ENCODE measurements at places on chromosomes 5 and 9.
A peak's percentile ranks its signal among the peaks of the same experiment; 100 is the strongest.

DNA sequence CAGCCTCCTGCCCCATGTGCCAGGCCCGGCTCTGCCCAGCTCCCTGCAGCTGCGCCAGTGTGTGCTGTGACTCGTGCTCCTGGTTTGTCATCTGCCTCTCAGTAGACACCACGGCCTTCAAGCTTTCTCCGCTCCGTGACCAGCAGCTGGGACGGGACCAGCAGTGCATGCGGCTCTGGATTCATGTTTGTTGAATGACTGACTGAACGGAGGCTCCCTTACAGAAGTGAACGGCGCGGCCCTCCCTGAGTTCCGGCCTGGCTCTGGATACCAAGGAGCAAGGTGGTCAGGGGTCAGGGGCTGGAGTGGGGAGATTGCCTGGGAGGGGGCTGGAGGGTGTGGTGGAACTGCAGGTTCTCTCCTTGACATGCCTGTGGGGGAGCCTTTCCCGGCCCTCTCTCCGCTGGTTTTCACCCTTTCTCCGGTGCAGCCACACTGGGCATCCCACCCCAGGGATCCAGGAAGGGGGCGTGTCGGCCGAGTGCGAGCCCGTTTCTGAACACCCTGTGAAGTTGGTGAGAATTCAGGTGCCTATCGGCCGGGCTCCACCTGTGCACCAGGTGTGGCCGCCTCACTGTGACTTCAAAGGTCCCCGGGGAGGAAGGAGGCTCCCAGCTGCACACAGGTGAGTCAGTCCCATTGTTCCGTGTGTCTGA is 11.1 kb upstream of the CEP72 start:
- DNase-seq, result no peak

DNA sequence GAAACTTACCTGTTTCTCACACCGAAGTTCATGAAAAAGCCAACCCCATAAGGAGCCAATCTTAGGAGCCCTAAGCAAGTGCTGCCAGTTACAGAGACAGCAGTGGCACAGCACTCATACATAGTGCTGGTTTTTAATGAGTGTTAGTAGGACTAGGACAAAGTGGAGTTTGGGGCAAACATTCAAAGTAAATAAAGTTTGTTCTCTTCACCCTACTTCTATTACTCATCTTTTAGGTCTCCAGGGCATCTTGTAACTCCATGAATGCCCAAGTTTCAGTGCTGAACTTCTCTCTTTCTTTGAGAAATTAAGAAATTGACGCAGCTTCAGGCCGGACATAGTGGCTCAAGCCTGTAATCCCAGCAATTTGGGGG is 584.7 kb downstream of the EBF1 start:
- no peak for DNase-seq

DNA sequence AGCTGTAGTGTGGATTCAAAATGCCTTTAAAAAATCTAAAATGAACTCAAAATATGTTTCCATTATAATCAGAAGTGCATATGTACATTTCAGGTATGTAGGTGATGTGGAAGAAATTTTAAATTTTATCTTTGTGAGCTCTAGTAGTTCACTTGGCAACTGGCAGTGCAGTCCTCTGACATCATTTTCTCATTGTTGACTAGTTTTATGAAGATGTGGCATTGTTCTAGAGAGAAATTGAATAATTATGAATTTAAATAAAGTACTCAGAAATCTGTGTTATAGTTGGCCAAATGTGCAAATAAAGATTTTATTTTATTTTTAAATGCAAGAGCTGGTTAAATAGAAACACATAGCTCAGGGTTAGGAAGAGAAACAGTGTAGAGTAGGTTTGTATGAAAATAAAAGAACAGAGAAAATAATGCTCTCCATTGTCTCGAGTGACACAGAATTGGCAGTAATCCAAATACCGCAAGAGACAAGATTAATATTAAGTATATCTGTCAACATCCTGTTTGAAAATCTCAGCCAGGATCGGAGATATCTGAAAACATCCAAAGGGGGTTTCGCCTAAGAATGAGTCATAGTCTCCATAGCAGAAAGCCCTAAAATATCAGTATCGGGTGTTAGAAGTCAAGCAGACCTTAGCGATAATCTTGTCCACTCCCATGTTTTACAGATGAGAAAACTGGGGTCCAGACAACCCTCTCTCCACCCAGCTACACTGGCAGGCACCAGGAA is 189.4 kb downstream of the CCDC192 start:
- no peak for DNase-seq

DNA sequence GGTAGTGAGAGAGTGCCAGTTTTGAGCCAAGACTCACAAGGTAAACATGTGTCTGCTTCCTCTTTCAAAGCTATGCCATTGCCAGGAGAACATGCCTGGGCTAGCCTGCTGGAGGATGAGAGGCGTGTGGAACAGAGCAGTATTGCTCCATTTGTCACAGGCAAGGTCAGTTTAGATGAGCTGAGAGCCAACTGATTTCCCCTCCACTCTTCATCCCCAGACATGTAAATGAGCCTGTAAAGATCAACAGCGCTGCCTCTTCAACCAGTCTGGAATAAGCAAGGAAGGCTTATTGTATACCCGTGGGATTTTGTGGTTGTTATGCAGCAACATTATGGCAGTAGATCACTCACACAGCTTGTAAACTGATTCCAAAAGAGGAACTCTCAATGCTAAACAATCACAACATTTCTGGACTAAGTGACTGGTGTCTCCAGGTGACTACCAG is 8.2 kb upstream of the GDNF start:
- DNase-seq, result no peak

GRCh38 chr5:58503390-58504046 is 12.3 kb downstream of the GAPT start:
- DNase-seq, result no peak

DNA sequence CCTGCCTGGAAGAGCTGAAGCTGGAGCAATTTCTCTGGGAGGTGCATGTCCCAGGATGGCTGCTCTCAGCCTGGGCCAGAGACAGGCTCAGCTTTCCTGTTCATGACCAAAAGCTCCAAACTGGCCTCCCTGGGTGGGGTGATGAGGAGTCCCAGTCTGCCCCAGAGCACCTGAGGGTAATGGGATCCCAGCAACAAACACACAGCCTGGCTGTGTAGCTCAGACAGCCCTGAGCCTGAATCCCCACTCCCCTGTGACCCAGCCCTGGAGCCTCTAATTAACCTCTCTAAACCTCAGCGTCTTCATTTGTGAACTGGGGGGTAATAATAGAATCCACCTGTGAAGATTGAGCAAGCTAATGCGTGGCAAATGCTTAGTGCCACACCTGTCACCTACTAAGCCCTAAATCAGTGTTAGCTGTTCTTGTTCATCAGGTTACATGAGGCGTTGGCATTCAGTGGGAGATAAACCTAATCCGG is 67.5 kb downstream of the HSPA4 start:
- DNase-seq, result peak; percentile 31

GRCh38 chr9:75101004-75101588 is 12.8 kb downstream of the OSTF1 start:
- no peak for DNase-seq

- no peak for DNase-seq
Observed at GRCh38 chr9:100240512-100240911, 112.2 kb downstream of the TEX10 start.

DNA sequence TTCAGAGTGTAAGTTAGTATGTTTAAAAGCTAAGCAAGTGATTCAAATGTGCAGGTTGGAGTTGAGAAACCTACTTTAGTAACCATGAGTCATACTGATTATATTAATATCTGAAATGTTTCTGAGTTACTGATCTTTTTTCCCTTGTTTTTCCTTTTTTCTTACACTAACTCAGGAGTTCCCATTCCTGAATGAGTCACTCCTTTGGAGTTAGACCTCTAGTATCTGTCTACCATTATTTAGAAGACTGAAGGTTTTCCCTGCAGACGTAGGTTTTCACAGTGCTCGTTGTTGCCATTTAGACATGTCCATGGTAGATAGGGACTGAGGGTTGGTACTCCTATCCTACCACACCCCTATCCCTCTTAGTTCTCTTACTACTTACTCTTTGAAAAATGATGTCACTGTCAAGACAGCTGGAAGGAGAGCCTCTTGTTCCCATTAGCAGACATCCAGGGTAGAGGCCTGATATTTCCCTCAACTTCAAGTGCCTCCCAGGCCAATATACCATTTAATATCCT is 20.2 kb downstream of the OCLN start:
- no peak for DNase-seq

- peak; percentile 22 for DNase-seq
Observed at GRCh38 chr9:15423231-15423985, 732 bp downstream of the SNAPC3 start.

- no peak for DNase-seq
Observed at GRCh38 chr9:96270236-96270744, 31.7 kb downstream of the HSD17B3 start.

- no peak for DNase-seq
Observed at GRCh38 chr9:15103290-15103689, 193.1 kb upstream of the FREM1 start.

GRCh38 chr9:108787690-108788048 is 68.1 kb downstream of the ACTL7B start:
- no peak for DNase-seq

DNA sequence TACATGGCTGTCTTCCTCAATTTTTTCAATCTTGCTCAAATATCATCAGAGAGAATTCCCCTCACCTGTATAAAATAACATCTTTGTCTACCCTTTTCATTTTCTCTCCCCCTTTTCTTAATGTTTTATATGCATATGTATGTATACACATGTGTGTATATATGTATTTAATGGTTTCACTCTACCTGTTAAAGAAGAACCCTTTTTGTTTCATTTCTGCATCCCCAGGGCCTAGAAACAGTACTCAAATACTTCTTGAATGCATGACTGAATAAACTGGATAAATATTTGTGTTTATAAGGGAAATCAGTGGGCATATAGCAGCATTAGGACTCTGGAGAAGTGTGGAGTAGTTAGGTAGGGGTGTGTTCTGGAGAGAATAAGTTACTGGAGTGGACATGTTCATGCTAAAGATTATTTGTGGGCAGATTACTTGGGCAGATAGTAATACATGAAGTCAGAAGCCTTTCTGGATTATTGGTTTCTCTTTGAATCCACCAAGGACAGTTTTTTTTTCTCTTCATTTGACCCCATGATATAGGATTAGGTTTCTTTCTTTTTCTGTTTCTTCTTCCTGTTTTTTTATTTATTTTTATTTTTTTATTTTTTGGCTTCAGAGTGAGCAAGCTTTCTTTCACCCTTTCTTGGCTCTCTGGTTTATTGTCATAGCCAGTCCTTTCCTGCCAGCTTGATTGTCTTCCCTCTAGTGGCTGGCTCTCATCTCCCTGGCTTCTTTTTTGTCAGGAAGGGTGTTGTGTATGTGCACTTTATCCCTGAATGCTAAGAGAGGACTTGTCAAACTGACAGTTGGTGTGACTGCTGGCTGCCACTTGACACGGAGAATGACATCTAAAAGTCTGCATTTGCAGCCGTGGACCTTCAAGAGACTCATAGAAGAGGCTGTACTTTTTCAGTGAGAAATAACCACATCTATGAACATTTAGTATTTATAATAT is 89.3 kb downstream of the ZCCHC7 start:
- DNase-seq, result no peak

- no peak for DNase-seq
Observed at GRCh38 chr9:127131871-127132270, 9.4 kb upstream of the ANGPTL2 start.

- DNase-seq, result peak; percentile 38
Observed at GRCh38 chr9:76655121-76655541, 109.1 kb upstream of the PCA3 start.

DNA sequence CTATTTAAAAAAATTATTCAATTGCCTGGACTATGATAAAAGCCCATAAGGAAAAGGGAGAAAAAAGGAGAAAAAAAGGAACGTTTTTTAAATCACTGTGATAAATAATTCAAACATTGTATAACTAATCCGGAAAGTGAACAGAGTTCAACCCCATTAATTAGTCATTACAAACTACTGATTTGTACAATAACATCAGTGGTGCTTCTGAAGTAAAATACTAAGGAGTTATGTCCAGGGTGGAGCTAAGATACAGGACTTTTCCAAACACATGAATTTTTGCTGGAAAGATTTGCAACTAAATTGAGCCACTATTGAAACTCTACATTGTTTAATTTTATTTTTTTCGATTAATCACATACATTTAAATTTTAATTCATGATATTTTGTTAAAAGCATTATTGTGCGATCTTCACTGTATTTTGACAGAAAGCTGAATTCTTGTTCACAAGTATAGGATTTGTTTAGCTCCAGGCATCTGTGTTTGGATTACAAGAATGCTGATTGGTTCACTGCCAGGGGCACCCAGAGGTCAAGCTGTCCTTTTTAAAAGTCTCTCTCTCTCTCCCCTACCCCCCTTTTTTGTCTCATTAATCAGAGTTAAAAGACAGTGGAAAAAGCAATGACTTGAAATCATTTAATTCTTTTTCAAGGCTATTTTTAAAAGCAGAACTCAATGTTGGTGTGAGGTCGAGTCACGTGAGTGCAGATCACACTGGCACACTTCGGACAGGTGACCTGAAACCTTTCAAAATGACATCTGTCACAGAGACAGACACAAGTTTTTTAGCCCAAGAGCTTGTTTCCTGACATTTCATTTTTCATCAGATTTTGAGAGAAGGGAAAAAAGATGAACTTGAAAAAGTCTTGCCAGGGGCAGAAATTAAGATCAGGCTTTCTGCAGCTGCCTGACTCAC is 387.3 kb downstream of the NR2F1-AS1 start:
- DNase-seq, result no peak

DNA sequence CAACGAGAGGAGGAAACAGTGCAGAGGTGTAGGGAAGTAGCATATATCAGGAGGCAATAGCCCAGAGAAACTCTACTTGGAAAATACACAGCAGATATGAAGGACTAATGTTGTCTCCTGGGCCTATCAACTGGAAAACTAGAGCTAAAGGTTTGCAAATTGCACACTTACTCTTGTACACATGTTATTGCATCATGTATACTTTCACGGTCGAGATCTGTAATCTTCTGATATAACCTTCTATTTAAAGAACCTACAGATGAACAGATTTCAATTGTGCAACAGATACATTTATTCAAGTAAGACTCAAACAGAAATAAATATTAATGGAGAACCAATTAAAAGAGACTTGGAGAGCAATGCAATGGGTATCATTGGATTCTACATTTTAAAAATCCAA is 256.3 kb upstream of the TMEM161B start:
- no peak for DNase-seq

Data from CD8-positive, alpha-beta T cell (primary cell).